ENCODE measurements at places on chromosomes 4 and X.

GRCh38 chrX:14406225-14406624 lies 123.1 kb upstream of the GLRA2 start:
- DNase-seq = no peak

DNA sequence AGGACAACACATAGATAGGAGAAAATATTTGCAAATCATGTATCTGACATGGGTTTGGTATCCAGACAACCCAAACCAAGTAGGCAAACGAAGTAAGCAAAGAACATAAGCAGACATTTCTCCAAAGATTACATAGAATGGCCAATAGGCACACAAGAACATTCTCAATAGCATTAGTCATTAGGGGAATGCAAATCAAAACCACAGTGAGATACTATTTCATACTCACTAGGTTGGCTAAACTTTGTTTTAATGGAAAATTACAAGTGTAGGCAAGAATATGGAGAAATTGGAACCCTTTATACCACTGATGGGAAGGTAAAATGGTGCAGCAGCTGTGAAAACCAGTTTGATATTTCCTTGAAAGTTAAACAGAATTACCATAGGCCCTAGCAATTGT lies 74.7 kb downstream of the CHRNA9 start:
- DNase-seq = peak; percentile 37

- DNase-seq = no peak
Measured at GRCh38 chrX:97704881-97705280, 821.2 kb downstream of the RPA4 start.

DNA sequence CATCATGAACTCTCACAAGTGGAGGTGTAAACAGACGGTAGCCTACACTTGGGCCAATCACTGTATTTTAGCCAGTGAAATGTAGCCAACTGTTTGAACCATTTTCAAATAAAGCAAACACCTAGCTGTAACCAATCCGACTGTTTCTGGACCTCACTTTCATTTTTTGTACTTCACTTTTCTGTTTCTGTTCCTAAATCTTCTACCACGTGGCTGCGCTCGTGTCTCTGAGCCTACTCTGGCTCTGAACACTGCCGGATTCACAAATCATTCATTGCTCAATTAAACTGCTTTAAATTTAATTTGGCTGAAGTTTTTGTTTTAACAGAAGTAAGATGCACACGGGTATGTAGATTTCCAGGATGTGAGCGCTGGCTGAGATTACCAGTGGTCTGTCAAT lies 319.1 kb downstream of the RAPGEF2 start:
- no peak for DNase-seq

DNA sequence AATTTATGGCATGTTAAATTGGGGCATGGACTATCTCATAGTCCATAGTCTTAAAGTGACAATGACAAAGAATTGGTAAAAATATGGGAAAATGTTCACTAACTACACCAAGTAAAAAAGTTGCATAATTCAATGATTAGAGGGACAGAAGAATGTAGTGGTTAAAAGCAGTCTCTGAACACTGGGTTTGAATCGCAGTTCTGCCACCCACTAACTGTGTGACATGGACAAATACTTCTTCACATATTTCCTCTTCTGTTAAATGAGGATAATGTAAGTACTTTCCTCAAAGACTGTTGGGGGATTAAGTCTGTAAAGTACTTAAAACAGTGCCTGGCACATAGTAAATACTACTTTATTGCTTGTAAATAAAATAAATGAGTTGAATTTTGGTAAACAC lies 15.3 kb downstream of the COQ2 start:
- peak; percentile 34 for DNase-seq

DNA sequence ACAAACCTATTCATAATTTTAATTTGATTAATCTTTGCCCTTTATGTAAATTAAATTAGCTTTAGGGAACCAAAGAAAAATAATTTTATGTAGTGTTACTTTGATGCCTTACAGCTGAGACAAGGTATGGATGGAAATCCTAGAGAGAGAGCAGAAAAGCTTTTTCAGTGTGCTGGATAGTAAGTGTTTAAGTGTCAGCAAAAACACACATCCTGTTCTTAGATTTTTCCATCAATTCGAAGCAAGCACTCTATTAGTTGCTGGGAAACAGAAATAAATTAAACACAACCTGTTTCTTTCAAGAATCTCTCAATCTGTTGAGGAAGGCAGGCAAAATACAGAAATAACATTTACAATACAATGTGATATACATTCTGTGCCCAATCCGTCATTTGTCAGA lies 327.8 kb downstream of the GALNTL6 start:
- DNase-seq = no peak

GRCh38 chr4:165177725-165178666 lies 29.4 kb upstream of the KLHL2 start:
- DNase-seq = no peak

DNA sequence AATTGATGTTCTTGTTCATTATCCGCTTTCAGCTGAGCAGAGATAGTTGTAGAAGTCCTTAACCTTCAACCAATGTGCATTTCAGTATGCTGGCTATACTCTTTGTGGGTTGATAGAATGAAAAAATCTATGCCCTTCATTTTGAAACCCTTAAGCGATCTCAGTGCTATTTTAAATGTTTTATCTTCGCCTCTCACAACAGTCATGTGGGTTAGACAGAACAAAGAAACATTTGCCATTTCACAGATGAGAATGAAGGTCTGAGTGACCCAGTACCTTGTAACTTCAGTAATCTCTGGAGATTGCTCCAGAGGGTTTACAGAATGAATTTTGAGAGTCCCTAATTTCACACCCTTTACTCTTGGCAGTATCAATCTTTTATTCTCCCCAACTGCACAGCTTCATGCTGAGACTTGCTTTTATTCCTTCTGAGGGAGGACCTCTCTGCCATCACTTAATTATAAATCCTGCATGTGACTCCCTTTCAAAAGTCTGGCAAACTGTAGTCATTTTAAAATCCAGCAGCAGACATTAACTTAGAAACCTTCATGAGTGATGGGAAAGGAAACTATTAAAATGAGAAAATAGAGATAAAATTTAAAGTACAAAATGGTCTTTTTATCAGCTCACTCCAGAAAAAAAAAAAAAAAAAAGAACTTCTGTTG lies 921.5 kb downstream of the RAB28 start:
- DNase-seq = no peak

DNA sequence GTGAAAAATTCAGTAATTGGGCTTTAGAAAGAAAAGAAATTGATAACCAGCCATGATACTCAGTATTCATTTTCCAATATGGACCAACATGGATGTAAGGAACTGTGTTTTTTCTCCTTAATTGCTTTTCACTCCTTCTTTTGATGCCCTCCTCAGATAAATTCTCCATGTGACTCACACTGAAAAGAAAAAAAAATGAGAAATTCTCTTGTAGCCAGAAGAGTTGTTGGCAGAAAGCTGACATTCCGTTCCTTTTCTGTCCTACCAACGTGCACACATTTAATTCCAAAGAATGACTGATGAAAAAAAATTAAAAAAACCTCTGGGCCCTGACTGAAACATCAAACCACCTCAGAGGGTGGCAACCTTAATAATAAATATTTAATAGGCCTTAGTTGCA lies 153.1 kb downstream of the AMELX start:
- DNase-seq = peak; percentile 77

GRCh38 chr4:147019091-147019490 lies 73.4 kb upstream of the TTC29 start:
- DNase-seq = peak; percentile 62

DNA sequence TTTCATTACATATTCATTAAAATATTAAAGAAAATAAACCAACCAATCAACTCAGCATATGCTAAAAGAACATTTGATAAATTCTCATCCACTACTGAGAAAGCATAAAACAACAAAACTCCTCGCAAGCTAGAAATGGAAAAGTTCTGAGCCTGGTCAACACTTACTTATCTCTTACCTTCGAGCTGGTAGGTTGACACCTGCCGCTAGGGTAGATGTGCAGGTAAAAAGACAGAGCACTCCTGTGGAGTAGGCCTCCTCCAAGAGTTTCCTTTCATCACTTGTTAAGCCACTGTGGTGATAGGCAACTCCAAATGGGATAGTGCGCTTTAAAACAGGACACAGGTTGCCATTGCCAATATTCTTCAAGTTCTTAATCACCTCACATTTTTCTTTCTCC lies 18.9 kb downstream of the HELQ start:
- no peak for DNase-seq
